Activated CD4-positive, alpha-beta T cell treated with anti-CD3 and anti-CD28 coated beads, Interleukin-2, Interleukin-6, amounts not matched to agents 100 ng/mL and 50 ng/mL, durations not matched to agents 16 hours and 8 hours (primary cell): ENCODE measurements at places on chromosomes 7 and 10.

DNA sequence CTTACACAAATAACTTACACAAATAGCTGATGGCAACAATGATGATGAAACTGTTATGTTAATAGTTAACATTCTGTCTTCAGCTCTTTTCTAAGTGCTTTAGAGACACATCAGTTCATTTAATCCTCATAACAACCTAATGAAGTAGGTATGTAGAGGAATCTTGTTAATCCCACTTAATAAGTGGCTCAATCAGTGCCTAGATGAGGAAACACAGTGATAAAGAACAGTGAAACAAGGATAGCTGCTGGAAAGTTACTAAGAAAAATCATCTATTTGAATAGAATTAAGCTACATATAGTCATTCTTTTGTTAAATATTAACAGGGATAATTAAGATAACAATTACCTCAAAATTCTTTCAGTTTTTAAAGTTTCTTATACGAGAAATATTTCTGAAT is 487.6 kb downstream of the ARL4A start:
- no peak for DNase-seq

- no peak for DNase-seq
These were observed 401.6 kb downstream of the MAGI2 start for GRCh38 chr7:79051915-79052314.

- DNase-seq, result no peak
These were observed 376 bp downstream of the GNA12 start for GRCh38 chr7:2843711-2844152.

- DNase-seq, result no peak
These were observed 127.3 kb downstream of the CAMK1D start for GRCh38 chr10:12476656-12477055.

GRCh38 chr7:525740-526139 is 6.1 kb upstream of the PDGFA start:
- DNase-seq, result no peak

DNA sequence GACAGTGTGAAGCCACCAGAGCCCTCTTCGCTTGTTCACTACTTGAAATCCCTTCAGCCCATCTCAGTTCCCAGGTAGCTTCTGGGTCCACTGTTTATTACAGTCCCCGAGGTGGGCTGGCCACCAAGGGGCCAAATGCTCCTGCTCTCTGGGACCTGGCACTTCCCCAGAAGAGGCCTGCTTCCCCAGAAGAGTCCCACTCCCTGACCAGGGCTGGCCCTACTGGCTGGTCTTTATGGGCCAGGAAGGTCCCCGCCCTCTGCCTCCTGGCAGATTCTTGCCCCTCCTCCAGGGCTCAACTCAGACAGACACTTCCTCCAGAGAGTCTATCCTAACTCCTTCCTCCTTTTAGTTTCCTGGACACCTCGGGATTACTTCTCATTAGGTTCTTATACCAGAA is 70.7 kb upstream of the LRRC18 start:
- no peak for DNase-seq

- no peak for DNase-seq
These were observed 221.4 kb downstream of the GATA3 start for GRCh38 chr10:8275911-8276310.

GRCh38 chr7:32298408-32299132 is 191.6 kb downstream of the LSM5 start:
- no peak for DNase-seq

- DNase-seq, result no peak
These were observed 7.4 kb downstream of the LRRC20 start for GRCh38 chr10:70374775-70375614.

GRCh38 chr10:84499846-84500245 is 171.5 kb downstream of the CCSER2 start:
- DNase-seq, result no peak

DNA sequence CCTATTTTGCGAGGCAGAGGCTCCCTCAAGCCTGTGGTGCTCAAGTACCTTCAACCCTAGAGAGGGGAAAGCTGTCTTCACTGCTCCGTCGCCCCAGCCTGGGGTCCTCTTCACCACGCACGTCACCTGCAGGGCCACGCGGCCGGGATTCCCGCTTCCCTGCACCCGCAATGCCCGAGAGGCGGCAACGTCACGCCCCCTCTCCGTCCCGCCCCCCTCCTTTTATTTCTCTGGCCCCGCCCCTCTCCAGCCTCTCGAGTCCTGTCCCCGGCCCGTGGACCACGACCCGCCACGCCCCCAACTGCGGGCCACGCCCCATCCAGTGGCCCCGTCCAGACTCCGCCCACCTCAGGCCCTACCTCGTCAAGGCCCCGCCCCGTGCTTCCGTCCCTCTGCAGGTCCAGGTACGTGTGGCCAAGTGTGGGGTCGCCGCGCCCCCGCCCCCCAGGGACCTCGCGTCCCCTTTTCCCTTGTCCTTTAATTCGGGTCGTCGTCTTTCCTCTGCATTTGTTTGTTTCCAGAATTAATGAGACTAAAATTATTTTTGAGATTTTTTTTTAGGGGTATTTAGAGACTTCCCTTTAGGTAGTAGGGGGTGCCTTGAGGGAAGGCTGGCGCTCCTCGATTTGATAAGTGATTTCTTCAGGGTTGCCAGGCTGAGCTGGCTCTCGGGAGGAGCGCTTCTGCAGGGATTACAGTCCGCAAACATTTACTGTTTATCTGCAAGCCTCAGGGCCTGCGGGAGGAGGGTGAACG is 69.8 kb upstream of the BAIAP2L1 start:
- DNase-seq, result peak; percentile 11

- peak; percentile 10 for DNase-seq
These were observed 27.8 kb downstream of the ZNF33A start for GRCh38 chr10:38038107-38038931.

- DNase-seq, result peak; percentile 77
These were observed 59.8 kb downstream of the ARID5B start for GRCh38 chr10:61961278-61961677.

DNA sequence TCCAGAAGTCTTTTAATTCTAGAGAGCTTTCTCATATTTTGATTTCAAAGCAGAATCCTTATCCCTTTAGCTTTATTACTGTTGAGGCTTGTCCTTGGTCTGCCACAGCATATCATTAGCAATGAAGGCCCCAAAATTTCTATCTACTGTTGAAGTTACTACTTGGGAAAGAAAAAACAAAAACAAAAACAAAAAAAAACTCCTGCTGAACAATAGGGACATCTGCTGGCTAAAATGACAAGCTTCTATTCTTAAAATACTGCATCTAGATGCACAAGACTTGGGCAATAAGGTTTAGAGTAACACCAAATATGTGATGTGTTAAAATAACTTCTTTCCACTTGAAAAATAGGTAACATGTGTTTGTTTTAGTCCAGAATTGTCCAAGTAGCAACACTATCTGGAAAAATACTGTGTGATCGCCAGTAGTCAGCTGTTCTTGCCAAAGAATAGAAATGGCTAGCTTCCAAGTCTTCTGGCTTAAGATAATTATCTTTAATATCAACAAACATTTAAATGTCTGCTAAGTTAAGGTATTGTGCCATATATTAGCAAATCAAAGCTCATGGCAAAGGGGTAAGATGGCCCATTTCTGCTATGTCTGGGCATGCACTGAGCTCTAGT is 3.8 kb upstream of the DMTF1 start:
- DNase-seq, result peak; percentile 17

DNA sequence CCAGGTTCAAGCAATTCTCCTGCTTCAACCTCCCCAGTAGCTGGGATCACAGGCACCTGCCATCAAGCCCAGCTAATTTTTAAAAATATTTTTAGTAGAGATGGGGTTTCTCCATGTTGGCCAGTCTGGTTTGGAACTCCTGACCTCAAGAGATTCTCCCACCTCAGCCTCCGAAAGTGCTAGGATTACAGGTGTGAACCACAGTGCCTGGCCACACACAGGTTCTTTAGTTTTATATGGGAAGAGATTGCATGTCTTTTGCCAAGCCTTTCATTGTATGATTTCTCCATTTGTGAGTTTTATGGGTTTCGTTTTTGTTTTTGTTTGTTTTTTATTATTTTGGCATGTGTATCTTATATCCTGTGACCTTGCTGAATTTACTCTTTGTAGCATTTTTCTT is 40.9 kb downstream of the C1GALT1 start:
- peak; percentile 31 for DNase-seq

- no peak for DNase-seq
These were observed 84.3 kb upstream of the INSIG1 start for GRCh38 chr7:155213385-155213784.
